ENCODE measurements at places on chromosomes 4 and X.

DNA sequence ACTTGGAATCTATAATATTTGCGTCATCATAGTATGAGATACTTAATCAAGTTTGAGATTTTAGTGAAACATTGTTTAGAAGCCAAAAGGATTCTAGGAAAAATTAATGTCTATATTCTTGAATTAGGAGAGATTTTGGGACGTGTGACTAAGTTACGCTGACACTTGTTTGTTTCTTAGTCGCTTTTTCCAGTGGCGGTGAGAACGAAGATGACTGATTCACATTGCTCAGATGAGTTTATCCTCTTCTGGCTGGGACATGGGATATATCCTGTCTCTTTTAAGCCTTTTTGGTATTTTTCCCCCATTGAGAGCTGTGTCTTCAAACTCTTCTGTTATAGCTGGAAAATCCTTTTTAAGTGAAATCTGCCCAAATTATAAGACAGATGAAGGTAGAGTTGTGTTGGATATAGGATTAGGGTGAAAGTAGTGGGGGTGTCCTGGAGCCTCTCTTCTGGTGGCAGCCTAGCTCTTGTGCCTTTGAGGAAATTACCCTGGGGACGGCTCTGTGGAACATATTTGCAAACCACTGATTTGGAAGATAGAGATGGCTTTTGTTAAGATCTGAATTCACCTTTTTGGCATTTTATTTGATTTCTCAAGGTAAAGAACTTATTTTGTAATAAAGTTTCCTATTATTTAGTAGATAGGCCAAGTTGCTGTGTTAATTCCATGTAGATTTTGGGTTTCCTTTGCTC, 49.7 kb downstream of the HTT start:
- DNase-seq: no peak

DNA sequence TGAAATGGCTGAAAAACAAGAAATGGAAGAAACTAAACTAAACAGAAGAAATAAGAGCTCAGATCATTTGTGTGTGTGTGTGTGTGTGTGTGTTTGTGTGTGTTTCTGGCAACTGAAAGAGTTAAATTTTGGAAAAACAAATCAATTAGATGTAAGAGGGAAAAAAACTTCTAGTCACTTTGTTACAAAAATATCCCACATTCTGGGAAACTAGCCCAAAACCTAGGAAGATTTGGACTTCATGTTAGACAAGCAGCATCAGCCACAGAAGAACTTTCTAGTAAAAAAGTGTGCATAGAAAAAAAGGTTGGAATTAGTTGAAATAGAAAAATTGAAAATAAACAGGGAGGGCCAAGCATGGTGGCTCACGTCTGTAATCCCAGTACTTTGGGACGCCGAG, 111.6 kb upstream of the PRKG2 start:
- no peak for DNase-seq

GRCh38 chr4:98343626-98344025, 82.4 kb downstream of the RAP1GDS1 start:
- DNase-seq: no peak

DNA sequence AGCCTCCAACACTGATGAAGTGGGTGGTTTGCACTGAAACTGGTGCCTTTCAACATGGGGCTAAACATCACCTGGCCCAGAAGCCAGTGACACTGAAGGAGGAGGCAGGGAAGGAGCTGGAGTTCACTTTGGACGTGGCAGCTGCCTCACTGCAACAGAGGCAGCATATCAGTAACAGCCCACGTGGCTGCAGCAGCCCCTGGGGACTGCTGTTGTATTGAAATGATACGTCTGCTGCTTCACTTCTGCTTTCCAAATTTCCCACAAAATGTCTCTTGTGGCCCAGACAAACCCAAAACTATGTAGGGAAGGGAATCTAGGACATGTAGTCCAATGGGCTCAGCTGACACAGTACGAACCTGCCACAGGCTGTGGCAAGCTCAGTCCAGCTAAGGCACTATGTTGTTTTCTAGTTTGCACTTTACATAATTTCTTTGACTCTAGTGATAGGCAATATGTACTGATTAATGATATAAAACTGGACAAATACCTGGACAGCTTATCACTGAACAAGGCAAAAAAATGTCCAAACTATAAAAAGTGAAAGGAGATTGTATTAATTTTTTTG, 84.7 kb upstream of the RAPGEF2 start:
- no peak for DNase-seq

- DNase-seq: no peak
Observed at GRCh38 chr4:147955827-147956558, 224.1 kb downstream of the ARHGAP10 start.

DNA sequence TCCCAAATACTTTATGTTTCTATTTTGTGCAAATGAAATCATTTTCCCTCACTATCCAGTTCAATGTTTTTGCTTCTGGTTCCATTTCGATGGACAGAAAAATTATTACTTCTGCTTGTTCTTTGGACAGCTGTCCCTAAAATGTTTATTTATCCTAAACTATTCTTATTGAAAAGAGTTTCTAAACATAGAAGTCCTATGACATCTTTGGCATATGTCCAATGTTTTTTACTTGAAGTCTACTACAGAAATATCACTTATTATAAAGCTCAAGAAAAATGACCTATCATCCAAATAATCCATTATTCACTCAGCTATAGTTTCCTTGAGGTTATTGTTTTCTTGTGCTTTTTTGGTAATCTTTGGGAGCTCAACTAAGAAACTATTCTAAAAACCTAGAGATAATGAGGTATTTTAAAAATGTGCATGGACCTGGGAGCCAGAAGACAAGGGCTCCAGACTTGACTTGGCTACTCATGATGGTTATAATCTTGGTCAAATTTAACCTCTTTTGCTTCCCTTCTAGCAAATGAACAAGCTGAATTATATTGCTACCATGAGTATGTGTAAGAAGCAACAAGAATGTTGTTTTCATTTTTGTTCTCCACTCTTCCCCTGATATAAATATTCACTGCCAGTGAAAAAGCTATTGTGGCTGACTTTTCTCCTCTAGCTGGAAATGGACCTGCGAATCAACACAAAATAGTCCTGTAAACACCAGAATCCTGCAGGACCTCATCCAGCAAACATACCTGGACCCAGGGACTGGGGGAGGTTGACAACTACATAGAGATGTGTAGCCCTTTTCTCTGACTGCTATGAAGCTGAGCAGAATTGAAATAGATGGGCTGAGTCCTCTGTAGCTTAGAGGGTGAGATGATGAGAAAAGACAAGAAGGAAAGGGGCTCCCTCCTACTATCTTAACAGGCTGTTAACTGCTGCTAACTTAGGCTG, 137.4 kb downstream of the FRYL start:
- DNase-seq: no peak

GRCh38 chrX:68669871-68670270, 22.4 kb downstream of the STARD8 start:
- no peak for DNase-seq

GRCh38 chrX:85922821-85923220, 124.5 kb downstream of the CHM start:
- DNase-seq: no peak

DNA sequence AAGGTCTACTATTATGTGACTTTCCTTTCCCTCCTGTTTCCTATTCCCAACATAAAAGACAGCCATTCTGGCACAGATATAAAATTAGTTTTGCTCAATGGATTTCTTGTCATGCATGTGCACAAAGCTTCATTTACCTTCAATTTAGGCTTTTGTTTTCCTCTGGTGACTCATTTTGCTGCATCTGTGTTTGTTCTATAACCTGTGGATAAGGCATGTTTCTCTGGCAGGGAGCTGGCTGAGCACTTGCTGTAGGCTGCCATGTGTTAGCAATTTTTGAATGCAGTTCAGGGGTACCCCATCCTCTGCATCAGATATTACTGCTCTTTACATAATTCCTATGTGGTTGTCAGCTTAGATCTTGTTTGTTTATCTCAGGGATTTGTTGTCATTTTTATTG, 202.8 kb upstream of the GRID2 start:
- no peak for DNase-seq

GRCh38 chr4:13580036-13580435, 35.7 kb upstream of the NKX3-2 start:
- DNase-seq: no peak

GRCh38 chr4:174037049-174037448, 246.4 kb downstream of the FBXO8 start:
- no peak for DNase-seq

- no peak for DNase-seq
Observed at GRCh38 chrX:68686097-68686977, 38.9 kb downstream of the STARD8 start.

GRCh38 chr4:40325406-40326019, 9.6 kb upstream of the CHRNA9 start:
- no peak for DNase-seq

GRCh38 chrX:10577853-10578252, 42.5 kb downstream of the MID1 start:
- DNase-seq: no peak

DNA sequence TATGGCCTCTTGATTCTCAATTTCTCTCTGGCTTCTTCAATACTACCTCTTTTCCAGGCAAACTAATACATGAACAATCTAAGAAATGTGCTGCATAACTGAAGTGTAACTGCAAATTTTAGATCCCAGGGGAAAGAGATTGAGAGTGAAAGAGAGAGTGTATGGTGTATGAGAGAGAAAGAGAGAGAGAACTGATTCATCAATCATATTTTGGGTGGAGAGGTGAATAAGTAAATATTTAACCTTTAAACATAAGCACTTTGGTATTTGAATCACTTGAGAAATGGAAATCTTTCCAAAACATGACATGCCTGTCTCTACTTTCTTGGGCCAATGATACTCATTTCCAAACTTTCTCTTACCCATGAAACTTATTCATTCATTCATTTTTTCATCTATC, 147.2 kb upstream of the DIPK2B start:
- no peak for DNase-seq

- no peak for DNase-seq
Observed at GRCh38 chrX:40729598-40730584, 5.5 kb downstream of the MED14 start.

GRCh38 chr4:16665942-16666551, 232.4 kb downstream of the LDB2 start:
- no peak for DNase-seq

DNA sequence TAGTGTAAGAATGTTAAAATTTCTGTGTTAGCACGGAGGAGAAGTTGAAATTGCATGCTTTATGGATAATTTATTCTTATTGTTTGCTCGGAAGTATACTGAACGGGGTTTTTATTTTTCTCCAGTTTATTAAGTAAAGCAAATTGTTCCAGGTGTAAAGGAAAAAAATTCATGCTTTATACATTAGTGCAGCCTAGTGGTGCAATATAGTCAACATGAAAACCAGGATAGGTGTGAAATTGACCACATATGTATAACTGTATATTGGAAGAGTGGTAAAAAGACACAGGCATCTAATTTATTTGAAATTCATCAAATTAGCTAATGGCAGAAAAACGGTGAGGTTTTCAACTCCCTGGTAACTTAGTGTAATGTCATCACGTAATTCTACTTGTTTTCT, 959 bp downstream of the BRS3 start:
- no peak for DNase-seq
